Activated T-helper 2 cell treated with anti-CD3 and anti-CD28 coated beads, Interferon-gamma antibody, Interleukin-2, Interleukin-4, amounts not matched to agents 10 μg/mL and 5 μg/mL and 100 μg/mL, durations not matched to agents 14 hours and 24 hours and 36 hours (primary cell): ENCODE measurements at places on chromosomes 4 and X. TPM values are rescaled to one million over a fixed set of nuclear protein-coding genes. Genes with fewer than 3 reads are reported as not detected.

The GSX2 gene
- not detected in 2 replicates for total RNA-seq

The IL13RA2 gene
- total RNA-seq: not detected in 2 replicates

DNA sequence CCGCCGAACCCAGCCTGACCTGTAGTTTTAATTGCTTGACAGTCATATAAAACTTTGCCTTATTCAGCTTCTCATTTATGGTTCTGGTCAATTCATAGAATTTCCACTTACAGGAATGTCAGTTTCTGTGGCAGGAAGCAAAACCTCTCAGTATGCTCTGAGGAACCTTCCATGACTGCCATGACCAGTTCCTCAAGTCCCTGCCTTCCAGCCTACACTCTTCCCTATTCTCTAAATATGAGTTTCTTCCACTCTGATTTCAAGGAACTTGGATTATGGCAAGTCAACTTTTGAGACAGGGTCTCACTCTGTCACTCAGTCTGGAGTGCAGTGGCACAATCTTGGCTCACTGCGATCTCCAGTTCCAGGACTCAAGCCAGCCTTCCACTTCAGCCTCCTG lies 26.0 kb upstream of the NSUN7 start:
- DNase-seq: no peak

DNA sequence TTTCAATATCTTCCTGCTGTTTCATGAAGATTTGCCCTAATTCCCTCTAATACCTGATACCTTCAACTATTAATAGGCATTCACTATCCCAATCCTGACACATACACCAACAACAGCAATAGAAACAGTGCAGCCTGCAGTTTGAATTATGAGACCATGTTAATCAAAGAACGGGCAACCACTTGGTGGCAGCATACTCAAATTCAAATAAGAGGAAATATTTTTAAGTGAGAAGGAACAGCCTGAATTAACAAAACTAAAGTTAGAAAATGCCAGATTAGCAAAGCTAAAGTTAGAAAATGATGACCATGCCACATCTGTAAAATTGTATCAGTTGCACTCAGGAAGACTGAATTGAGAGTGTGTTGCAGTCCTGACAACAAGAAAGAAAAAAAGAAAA lies 204.9 kb downstream of the SMARCA1 start:
- DNase-seq: no peak

DNA sequence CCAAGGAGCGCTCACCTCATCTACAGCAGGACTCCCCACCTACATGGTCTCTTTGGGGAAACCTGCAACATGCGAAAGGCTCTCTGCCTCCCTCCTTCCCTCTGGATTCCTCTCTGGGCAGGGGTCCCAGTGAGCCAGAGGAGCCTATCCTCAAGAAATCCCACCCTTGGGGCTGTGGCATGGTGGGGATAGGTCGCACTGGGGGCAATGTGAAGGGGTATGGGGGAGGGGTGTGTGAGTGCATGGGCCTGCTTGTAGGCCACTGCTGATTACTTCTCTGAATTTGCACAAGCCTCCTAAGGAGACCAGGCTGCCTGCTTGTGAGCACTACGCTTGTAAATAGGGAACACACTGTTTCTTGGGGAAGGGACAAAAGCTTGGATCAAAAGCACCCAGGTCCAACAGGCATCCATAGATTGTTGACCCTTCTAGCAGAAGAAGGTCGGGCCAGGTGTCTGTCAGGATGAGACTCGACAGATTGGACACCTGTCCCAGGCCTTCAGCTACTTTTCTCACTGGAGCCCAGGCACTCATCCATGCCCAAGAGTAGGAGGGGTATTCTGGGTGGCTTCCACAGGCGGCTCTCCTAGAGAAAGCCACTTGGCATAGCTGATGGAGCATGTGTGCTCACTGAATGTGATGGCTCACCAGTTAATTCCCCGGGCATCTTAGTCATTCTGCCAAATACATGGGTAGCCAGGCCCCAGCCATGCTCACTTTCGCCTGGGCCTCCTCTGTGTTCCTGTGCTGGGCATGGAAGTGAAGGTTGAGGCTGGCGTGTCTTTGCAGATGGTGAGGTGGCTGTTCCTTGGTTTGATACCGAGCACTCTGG lies 75.0 kb downstream of the NBDY start:
- DNase-seq: no peak

- no peak for DNase-seq
Measured at GRCh38 chr4:8696369-8697127, 104.0 kb downstream of the CPZ start.

- no peak for DNase-seq
Measured at GRCh38 chr4:156290811-156291210, 337.1 kb upstream of the CTSO start.

- DNase-seq: no peak
Measured at GRCh38 chr4:174856926-174857800, 28.1 kb upstream of the GLRA3 start.

DNA sequence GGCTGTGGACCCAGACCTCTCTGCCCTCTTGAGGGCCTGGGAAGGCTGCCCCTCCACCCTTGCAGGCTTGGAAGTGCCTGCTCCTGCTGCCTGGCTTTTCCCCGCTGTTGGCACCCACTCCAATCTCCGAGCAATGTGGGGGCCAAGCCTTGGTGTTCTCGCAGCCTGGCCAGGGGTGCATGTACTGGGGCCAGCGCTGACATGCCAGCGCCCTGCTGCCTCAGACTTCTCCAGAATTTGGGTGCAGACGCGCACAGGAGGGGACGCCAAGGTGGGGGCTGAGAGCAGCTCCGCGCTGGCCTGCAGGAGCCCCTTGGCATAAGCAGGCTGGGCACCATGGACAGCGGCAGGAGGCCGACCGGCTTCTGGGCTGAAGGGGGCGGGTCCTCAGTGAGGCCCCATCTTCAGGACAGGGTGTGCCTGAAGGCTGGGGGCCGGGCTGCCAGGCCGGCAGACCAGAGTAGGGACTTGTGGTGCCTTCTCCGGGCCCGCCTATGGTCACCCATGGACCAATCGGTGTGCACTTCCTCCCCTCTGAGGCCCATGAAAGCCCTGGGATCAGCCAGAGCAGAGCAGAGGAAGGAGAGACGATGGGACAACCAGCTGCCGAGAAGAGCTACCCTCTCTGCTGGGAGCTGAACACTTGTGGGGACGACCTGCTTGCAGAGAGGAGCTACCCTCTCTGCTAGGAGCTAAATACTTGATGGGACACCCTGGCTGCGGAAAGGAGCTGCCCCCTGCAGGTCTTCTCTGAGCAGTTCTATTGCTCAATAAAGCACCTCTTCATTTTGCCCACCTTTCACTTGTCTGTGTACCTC lies 118.3 kb downstream of the DNAAF6 start:
- no peak for DNase-seq

GRCh38 chr4:24013668-24014422 lies 124.0 kb upstream of the PPARGC1A start:
- DNase-seq: no peak

GRCh38 chr4:37043342-37043741 lies 201.2 kb upstream of the NWD2 start:
- no peak for DNase-seq

- DNase-seq: no peak
Measured at GRCh38 chr4:118224243-118224829, 128.5 kb downstream of the PRSS12 start.

GRCh38 chr4:72951628-72952027 lies 117.9 kb downstream of the COX18 start:
- DNase-seq: no peak

DNA sequence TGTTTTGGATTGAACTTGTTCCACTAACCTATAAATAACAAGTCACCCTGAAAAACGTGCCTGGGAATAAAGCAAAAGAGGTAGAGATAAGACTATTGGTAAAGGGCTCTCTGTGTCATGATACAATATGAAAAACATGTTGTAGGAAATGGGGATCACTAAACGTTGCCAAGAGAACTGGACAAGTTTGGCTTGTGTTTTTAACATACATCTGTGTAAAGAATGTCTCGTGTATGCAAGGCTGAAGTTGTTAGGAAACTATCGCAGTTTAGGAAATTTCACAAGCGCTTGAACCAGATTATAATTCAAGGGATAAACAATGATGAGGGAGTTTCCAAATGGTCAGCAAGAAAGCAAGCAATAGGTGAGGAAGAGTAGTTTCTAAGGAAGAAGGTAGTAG lies 655.8 kb downstream of the PCDH7 start:
- no peak for DNase-seq

GRCh38 chr4:147735413-147736301 lies 3.8 kb downstream of the ARHGAP10 start:
- DNase-seq: no peak

DNA sequence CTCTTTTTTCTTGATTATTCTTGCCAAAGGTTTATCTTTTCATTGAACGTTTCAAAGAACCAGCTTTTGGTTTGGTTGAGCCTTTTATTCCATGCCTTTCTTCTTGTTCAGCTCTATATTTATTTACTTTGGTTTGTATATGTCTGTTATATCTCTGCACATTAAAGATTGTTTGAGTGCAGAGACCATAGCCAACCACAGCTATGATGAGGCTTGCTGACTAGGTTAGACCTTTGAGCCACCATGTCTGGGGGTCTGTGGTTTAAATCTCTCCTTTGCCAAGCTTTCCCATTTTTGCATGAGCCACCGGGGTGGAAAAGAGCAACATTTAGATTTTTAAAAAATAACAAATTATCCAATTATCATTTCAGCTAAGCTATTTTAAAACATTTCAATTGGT lies 96.1 kb downstream of the NHS start:
- no peak for DNase-seq

- no peak for DNase-seq
Measured at GRCh38 chrX:69501429-69501828, 2.7 kb upstream of the NALF2 start.
